NCI-H1930 (cell line): ENCODE measurements at places on chromosomes 5 and 9.

DNA sequence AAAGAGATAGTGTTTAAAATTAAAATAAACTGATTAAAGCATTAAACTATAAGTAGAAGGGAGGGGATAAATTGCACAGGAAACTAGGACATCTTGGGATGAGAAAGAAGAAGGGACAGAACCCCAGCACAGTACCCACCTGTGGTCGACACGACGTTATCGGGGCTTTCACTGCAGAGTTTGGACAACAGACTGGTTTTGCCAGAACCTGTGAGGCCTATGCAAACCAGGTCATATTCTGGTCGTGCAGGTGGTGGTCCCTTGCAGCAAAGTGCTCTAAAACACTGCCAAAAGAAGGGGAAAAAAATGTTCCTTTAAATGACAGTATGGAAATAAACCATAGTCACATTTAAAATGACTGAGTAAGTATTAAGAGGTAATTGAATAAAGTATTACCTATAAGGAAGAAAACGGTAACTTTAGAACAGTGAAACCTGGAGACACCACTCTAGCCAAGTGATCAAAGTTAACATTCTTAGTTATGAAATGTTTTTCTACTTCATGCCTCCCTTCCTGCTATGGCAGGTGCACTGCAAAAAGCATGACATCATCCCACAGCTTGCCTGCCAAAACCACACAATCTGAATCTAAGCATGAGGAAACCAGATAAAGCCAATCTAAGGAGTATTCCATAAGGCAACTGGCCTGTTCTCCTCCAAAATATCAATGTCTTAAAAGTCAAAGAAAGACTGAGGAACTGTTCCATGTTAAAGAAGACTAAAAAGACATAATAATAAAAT lies 138.6 kb downstream of the ARL15 start:
- no peak for DNase-seq

- DNase-seq: peak; percentile 64
These were observed 183.9 kb upstream of the DMAC1 start for GRCh38 chr9:7983490-7983889.

DNA sequence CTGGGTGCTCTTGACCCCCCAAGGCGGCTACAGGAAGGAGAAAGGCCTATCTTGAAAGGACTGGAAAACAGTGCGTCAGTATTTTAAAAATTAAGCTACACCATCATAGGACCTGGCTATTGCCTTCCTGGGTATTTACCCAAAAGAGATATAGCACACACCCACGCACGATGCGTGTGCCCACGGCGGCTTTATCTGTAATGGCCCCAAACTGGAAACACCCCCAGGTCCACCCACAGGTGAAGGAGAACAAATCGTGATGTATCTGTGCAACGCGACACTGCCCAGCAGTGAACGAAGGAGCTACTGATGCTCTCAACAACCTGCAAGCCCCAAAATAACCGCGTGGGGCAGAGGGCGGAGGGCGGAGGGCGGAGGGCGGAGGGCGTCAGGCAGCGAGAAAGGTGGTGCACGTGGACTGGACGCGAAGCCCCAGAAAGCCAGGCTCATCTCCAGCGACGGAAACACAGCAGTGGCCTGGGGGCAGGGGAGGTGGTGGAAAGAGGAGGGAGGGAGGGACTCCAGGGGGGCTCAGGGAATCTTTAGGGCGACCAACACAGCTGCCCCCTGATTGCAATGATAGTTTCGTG lies 12.4 kb upstream of the PTGDS start:
- no peak for DNase-seq

DNA sequence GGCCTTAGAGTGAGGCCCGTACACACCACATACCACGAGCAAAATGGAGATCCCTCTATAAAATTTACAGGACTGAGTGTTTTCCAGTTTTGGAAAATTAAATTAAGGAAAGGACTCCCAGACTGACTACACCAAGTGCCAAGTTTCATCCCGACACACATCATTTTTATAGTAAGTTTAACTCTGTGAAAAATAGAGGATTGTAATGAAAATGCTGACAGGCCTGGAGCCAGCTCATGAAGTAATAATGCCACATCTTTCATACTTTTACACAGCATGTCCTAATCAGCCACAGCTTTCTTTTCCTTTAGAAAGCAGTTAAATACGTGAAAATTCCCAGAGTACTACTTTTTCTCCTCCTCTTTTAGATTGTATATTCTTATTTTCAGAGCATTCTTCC lies 169.2 kb downstream of the SAXO1 start:
- DNase-seq: no peak

- DNase-seq: no peak
These were observed 6.6 kb upstream of the BARHL1 start for GRCh38 chr9:132575811-132576210.

- DNase-seq: no peak
These were observed 78.1 kb downstream of the KCNT1 start for GRCh38 chr9:135780086-135780485.

- DNase-seq: no peak
These were observed 16.2 kb downstream of the STX17 start for GRCh38 chr9:99922711-99923030.

- no peak for DNase-seq
These were observed 12.7 kb upstream of the TMEM174 start for GRCh38 chr5:73160239-73160671.

GRCh38 chr9:82969291-82969690 lies 93.7 kb downstream of the RASEF start:
- no peak for DNase-seq

- no peak for DNase-seq
These were observed 386.1 kb upstream of the MPDZ start for GRCh38 chr9:13665418-13666066.

DNA sequence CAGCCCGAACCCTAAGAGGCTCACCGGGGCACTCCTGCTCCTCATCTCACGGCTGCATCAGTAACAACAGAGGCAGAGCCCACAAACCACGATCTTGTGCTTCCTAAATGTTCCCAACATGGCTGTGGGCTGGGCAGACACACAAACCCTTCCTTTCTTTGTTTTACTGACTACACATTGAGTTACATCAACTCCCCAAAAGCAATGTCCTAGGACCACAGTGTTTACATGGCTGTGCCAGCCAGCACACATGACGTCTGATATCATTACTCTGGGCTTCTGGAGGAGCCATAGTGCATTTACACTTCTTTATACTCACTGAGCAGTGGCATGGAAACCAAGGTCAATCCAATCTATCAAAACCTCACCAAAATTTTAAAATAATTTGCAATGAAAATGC lies 101.4 kb downstream of the LHFPL2 start:
- DNase-seq: no peak

- DNase-seq: no peak
These were observed 15.4 kb downstream of the SEMA6A start for GRCh38 chr5:116559239-116559638.

DNA sequence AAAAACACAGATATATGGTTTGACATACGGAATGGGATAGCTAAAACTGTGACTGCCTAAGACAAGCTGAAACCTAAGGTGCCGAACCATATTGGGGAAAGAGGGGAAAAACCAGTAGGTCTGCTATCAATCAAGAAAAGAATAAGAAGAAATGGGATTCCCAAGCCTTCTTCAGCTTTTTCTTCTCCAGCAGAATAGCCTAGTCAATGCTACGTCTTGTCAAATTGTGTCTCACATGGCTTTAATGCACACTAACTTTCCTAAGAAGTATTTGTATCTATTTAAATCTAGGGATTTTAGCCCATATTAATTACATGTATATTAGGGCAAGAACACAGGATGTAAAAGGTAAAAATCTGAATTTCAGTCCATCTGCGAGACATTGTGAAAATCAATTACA lies 797 bp upstream of the FBXO38 start:
- no peak for DNase-seq

DNA sequence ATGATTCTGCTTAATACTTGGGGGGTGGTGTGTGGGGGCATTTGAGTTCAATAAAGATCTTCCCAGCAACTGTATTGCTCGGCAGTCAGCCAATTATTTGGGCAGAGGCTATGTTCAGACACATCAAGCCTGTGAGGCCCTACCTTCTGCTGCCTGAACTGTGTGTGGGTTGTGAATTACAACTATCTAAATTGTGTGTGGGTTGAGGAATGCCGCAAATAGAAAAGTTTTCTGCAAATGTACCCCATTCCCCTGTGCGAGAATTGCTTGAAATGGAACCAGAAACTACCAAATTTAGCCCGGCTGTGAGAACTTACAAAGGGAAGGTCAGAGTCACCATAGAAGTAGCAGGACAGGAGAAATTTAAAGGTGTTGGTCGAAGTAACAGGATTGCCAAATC lies 360.0 kb upstream of the PIK3R1 start:
- no peak for DNase-seq

DNA sequence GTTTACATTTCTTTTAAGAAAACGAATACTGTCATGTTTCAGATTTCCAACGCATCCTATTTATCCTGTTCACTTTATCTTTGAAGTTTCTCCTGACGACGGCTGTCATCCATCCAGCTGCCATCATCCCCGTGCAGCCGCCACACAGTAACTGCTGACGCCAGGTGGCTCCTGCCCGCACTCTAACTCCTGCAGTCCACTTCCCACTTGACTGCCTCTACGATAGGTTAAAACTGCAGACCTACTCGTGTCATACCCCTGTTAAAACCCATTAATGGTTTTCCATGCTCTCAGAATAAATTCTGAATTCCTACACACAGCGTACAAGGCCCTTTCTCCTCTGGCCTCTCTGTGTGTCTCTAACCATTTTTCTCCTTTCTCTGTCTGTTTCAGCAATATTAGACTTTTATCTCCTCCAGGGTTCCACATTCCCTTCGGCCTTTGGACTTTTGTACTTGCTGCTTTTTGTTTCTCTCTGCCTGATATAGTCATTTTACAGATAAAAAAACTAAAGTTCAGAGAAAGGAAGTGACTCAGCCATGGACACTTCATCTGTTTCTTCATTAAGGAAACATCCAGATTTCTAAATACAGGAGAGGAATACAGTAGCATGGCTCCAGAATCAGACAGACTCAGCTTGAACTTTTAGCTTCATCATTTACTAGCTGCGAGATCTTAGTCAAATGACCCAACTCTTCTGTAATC lies 84.9 kb downstream of the ADAMTS12 start:
- no peak for DNase-seq

- no peak for DNase-seq
These were observed 122.1 kb downstream of the SIL1 start for GRCh38 chr5:139076111-139076510.

- DNase-seq: no peak
These were observed 142.3 kb downstream of the GRIA1 start for GRCh38 chr5:153632748-153633290.

- peak; percentile 79 for DNase-seq
These were observed at the start of gene BRD3 for GRCh38 chr9:134067904-134068743. Gene BRD3 (minus strand): TSS chr9:134068026. CDS start chr9:134053477, 14,549 bp downstream.
